Stromal cell of bone marrow (primary cell): ENCODE measurements at places on chromosomes 4 and X.
A peak's percentile ranks its signal among the peaks of the same experiment; 100 is the strongest.

DNA sequence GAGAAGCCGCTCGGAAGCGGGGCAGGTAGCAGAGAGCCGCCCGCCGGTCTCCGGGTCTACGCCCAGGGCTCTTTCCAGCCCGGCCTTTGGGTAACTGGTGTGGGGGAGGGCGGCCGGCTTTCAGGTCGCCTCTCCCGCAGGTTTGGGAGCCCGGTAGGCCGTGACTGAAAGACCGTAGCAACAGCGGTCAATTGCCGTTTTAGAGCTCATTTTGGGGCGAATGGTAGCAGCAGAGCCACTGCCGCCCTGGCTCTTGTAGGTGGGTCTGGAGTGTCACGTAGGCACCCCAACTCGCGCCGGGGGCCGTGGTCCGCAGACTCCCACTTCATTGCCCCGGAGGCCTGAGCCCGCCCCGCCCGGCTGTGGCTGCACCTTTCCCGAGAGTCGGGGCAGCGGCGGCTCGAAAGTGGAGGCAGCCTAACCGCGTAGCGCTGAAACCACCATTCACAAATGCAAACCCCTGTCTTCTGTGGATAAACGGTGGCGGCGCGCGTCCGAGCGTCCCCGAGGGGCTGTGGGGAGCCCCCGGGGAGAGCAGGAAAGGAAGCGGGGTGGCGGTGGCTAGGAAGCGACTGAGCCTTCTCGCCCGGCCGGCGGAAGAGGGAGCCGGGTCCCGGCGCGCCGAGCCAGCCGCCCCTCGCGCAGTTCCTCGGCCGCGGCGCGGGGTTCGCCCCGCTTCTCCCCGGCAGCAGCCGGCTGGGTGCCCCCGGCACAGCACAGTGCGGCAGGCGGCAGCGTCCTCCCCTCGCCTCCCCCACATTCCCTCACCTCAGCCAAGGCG, 2185.1 kb upstream of the TENM3 start:
- DNase-seq: no peak

DNA sequence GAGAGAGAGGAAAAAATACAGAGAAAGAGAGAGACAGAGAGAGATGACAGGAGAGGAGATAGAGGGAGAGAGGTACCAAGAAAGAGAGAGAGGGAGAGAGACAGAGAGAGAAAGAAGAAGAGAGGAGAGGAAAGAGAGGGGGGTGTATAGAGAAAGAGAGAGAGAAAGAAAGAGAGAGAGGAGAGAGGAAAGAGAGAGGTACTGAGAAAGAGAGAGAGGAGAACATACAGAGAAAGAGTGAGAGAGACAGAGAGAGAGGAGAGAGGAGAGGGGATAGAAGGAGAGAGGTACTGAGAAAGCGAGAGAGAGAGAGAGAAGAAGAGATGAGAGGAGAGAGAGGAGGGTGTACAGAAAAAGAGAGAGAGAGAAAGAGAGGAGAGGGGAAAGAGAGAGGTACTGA, 269.4 kb downstream of the CRLF2 start:
- DNase-seq: no peak

DNA sequence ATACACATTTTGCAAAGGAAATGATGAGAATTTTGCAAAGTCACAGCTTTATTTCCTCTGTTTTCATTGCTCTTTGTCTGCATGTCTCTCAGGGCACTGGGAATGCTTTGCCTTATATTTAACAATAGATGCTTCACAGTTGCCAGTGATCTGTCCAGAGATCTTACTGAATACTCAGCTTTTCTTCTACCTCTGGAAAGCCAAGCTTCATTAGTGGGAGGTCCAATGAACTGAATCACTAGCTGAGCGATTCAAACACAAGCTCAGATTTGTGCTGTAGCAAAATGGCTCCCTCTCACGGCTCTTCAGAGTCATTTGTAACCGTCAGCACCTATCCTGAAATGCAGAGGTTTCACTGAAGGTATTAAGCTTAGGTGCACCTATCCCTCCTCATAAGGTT, 138.9 kb downstream of the DCLK2 start:
- DNase-seq: peak; percentile 63

DNA sequence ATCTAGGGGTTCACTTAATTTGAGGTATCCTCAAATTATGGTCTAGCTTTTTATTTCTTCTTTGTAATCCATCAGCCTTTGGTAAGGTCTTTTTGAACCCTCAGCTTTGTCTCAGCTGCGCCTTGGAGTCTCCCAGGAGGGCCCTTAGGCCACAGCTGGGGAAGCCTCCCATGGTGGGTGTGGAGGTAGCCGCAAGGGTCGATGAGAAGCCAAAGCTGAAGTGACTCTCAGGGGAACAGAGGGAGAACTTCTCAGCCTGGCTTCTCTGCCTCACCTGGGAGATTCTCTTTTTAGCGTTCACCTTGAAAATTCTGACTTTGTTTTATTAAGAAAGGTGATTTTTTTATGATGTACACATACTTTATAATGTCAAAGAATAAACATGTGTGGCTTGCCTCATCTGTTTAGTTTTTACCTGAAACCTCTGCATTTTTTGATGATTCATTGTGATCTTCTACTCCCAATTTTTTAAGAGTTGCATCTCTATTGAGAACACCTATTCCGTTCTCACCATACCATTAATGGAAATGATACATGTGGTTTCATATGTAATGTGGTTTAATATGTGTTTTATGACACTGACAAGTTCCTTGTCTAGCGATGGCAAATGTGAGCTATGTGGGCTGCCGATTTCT, 25.6 kb upstream of the SLC25A4 start:
- no peak for DNase-seq

DNA sequence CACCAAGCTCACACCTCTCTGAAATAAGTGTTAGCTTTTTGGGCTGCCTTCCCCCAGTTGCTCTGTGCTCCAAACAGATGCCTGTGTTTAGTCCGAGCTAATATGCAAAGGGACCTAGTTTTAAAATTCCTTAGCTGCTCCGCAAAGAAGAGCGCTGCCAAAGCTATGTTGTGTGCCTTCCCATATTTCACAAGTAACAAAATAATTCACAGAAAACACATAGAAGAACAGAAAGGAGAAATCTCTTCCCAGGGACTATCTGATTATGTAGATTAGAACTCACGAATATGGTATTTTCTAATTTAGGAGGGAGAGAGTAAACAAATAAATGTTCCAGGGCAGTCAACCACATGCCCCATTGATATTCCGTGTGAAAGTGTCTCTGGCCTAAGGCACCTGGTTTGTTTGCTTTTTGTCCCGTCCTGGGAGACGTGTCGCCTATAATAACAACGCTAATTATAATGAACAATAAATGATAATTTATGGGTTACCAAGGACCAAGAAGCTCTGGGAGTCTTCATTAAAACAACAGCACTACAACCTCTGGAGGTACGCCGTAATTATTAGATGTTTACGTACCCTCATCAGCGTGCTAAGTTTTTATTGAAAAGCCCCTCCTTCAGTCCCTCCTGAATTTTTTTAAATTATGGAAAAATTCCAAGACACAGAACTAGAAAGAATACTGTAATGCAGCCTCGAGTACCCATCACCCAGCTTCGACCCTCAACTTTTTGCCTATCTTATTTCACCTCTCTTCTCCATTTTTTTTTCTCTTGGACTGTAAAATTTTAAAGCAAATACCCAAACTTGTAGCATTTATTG, 1.2 kb upstream of the CCNG2 start:
- no peak for DNase-seq

- DNase-seq: no peak
These were observed 451 bp downstream of the SOD3 start for GRCh38 chr4:24795666-24796381.

- DNase-seq: no peak
These were observed 19.6 kb downstream of the PIGG start for GRCh38 chr4:518569-519083.

DNA sequence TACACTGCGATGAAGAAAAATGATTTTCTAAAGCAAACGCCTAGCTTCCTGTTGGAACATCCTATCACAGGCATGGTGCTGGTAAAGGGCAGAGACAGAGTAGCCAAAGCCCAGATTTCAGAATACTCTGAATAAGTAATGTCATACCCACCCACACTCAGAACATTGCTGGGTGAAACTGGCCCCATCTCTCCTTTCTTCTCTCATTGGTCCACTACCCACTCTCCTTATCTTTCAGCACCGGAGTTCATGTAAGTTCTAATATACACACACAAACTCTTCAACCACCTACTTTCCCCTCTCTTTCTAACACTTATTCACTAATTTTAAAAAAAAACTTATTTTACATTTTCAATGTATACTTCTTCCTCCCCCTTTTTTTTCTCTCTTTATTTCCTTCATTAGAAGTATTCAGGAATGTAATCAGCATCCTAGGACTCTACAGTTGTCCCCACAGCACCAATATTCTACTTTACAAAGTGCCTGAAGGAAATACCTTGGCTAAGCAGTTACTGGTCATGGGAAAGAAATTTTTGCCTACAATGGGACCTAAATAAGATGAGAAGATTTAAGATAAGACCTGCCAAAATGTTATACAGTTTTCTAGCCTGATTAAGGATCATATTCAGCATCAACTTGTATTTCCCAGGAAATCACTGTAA, 63.0 kb downstream of the SEC24D start:
- no peak for DNase-seq

- DNase-seq: no peak
These were observed 54.1 kb downstream of the TXK start for GRCh38 chr4:48079972-48080391.

DNA sequence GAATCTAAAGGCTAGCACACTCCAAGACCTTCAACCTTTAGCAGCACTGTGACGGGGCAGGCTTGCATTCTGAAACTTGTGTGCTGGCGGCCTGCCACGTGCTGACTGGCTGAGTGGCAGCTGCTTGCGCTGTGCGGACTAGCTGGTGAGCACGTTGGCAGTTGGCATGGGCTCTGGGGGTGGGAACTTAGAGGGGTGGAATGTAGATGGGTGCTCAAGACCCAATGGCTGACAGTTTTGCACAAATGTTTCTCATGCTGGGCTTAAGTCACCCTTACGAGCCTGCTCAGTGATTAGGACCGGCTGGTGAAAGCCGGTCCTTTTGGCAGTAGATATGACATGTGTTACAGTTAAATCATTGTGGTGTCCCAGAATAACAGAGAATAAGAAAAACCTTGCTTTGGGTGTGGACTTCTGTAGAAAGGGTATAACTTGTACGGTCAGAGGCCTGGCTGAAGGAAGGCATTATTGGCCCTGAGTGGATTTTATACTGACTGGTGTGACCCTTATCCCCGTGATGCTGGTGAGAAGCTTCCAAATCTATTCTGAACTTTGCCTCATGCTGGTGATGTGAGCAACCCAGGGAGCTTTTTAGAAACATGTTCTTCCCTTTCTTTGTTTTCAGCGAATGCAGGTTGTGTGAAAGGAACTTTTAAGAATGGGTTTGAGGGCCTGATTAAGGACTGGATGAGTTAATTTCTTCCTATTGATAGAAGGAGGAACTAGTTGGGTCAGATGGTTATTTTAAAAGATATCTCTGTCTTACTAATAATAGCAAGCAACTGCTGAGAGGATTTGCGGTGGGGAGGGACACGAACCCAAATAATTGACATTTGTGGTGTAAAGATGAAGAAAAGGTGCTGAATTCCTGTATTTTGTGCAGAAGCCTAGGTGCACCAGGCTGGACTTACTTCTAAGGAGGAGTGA, 107.4 kb upstream of the SLC4A4 start:
- DNase-seq: peak; percentile 65

DNA sequence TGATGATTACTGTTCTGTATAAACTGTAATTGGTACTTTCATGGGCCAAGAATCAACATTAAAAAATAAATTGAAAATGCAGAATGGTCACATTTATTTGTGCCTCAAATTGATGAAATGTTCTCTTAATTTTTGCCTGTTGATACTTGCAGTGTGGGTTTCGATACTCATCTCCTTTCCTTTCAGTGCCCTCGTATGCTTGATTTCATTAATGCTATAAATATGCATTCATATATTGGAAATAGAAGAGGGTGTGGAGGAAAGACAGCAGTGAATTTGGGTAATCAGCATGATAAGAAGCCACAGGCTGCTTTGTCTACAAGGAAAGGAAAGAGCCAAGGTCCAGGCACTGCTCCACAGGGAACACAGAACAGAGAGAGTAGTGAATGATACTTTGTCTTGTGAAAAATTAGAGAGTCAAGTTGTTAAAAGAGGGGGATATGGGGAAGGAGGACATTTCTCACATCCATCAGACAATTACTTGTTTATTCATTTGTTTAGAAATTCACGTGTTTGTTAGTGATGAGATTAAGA, 1.0 kb upstream of the DDX60 start:
- no peak for DNase-seq

DNA sequence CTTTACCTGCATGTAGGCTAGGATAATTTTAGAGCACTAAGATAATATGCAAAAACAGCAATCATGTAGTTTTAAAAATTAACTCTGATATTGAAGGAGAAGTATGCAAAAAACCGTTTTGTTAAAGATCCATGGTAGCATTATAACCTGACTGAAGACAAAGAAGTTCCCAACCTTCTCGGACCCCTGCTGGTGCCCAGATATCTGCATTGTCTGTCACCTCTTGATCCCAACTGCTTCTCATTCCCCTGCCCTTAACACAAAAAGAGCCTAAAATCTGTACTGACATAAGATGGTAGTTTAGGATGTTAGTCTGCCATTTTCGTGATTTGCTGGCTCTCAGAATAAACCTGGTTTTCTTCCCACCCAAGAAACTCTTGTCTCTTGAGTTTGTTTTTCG, 61.5 kb upstream of the UCP1 start:
- DNase-seq: no peak

DNA sequence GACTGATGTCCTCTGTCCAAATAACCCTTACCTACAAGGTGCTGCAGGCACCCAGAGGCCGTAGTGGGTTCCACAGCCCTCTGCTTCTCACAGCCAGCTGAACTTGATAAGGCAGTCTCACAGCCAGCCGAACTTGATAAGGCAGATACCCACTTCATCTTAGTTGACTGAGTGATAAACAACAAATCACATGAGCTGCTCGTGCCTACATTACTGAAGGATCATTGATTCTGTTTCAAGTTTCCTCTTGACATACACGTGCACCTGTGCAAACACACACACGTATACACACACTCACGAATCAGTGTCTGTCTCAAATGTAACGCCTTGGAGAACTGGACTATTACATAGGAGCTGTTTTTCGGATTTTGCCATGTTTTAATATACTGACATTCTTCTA, 276.3 kb downstream of the DCTD start:
- DNase-seq: no peak

DNA sequence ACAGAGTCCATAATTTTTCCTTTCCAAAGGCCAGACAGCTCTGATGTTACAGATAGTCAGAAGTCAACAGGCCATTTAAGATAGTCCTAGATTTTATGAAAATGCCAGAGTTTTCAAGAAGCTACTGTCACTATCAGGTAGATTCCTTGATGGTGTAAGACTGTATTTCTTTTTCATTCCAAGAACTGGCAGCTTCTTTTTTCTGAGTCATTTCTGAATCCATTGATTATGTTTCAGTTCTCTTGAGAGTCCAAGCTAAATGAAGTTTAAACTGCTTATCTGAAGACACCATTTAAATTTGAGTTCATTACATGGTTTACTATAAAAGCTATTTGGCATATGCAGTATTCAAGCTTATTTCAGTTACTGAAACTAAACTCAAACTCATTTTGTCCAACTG, 44.6 kb downstream of the RASSF6 start:
- no peak for DNase-seq
